Brain microvascular endothelial cell (primary cell): ENCODE measurements at places on chromosomes 2 and 18.

- no peak for DNase-seq
These were observed 29.9 kb upstream of the FBLN7 start for GRCh38 chr2:112108178-112108832.

GRCh38 chr2:241675885-241676284 is 10.7 kb downstream of the DTYMK start:
- no peak for DNase-seq

DNA sequence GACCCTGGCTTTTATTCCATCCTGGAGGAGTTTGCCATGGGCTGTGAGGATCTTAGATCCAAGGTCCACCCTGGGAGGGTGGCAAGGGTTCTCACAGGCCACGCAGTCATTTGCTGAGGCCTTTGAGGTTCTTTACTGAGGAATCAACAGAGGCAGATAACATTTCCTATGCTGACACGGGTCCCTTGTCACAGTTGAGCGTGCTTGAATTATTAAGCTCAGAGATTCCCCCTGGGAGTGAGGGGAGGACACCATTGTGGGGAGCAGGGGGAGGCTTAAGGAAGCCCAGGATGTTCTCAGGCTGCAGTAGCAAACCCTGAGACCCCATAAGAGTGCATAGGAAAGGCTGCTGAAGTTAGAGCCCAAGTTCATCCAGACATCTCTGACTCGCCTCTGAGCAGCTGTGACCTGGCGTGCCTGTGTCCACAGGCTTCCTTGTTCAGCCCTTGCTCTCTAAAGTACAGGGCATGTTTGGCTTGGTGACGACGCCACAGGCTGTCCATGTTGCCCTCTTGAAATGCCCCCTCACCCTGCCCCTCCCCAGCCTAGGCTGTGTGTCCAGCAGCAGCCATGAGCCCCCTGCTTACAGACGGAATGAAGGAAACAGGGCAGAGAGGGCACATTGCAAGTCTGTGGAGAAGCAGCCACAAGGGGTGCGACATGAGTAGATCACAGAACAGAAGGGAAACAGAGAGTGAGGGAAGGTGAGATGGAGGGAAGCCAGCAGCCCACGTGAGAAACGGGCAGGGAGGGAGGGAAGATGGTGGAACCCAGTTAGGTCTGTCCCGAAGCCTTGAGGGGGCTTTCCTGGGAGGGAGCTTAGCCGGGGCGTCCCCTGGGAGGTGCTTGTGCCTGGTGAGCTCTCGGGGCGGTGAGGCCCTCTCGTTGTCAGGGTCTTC is 34.0 kb downstream of the NAPG start:
- no peak for DNase-seq

GRCh38 chr18:76564655-76565237 is 69.7 kb upstream of the ZNF516 start:
- DNase-seq: no peak

DNA sequence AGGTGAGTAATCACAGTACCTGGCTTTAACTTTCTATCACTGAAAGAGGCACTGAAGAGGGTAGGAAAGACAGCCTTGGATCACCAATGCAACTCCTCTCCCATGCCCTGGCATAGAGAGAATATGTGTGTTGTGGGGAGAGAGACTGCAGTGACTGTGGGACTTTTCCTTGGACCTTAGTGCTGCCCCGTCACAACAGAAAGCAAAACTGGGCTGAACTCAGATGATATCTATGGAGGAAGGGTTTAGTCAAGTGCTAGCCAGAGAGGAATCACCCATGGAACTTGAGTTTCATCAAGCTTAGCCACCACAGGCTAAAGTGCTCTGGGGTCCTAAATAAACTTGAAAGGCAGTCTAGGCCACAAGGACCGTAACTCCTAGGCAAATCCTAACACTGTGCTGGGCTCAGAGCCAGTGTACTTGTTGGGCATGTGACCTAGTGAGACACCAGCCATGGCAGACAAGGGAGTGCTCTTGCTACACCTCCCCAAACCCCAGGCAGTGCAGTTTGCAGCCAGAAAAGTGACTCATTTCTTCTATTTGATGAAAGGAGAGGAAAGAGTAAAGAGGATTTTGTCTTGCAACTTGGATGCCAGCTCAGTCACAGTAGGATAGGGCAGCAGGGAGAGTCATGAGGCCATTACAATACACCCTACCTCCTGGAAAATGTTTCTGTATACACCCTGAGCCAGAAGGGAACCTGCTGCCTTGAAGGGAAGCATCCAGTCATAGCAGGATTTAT is 105.8 kb upstream of the SPOPL start:
- peak; percentile 40 for DNase-seq

GRCh38 chr18:56330366-56331110 is 307.9 kb downstream of the TXNL1 start:
- DNase-seq: no peak

- DNase-seq: no peak
These were observed 950.3 kb downstream of the SOCS6 start for GRCh38 chr18:71238974-71239624.

DNA sequence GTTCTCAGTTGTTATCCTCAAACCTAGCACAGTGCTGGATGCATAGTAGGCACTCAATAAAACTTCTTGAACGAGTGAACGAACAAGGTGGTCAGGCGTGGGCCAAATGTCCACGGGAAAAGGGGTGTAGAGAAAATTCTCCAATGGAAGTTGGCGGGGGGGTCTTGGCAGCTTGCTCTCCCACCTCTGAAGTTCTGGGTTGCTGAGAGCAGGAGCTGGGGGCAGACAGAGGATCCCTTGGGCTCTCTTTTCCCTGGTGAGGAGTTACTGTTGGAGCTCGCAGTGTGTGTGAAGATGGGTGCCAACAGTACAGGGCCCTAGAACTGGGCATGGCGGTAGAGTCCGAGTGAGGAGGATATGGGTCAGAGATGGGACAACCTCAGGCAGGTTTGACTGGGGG is 2.3 kb upstream of the CRYBA2 start:
- DNase-seq: no peak

- no peak for DNase-seq
These were observed 435 bp downstream of the ADCY3 start for GRCh38 chr2:24919506-24920097.
